ENCODE measurements at places on chromosomes 7 and 10.

- no peak for DNase-seq
Measured at GRCh38 chr10:16674147-16674703, 143.0 kb downstream of the RSU1 start.

- DNase-seq: no peak
Measured at GRCh38 chr7:47249361-47249760, 332.6 kb downstream of the TNS3 start.

DNA sequence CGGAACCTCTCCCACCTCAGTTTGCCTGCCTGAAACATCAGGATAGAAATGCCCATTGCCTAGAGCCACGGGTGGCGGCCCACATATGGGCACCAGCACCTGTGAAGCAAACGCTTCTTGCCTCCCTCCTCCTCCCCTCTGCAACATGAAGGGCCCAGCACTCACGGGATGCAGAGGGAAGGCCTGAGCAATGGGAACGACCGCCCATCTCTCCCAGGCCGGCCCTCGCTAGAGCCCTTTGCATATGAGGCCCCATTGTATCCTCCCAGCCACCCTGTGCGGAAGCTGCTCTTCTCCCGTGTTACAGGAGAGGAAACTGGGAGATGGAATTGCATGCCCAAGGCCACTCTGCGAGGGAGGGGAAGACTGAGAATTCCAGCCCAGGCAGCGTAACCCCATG lies 88.2 kb downstream of the RGS10 start:
- DNase-seq: no peak

DNA sequence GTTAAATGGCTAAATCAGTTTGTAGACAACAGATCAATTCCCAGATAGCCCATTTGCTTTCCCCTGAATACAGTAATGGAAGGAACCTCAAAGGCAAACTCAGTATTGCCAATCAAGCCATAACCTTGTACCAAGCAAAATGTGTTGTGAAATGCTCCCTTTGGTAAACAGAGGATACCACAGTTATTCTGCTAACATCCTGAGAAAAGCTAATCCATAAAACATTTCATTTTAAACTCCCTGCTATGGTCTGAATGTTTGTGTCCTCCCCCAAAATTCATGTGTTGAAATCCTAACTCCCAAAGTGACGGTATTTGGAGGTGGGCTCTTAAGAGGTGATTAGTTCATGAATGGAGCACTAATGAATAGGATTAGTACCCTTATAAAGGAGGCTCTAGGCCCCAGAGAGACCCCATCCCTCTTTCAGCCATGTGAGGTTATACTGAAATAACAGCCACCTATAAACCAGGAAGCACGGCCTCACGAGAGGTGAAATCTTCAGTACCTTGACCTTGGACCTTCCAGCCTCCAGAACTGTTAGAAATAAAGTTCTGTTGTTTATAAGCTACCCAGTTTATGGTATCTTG lies 89.3 kb upstream of the RNF148 start:
- DNase-seq: no peak

GRCh38 chr7:143884969-143885559 lies 16.9 kb downstream of the TCAF1 start:
- DNase-seq: peak; percentile 55

- peak; percentile 23 for DNase-seq
Measured at GRCh38 chr7:119175911-119176627, 951.6 kb downstream of the ANKRD7 start.

- no peak for DNase-seq
Measured at GRCh38 chr10:10128387-10128786, 889.3 kb upstream of the CELF2 start.

GRCh38 chr7:11710377-11710776 lies 121.6 kb downstream of the THSD7A start:
- no peak for DNase-seq

DNA sequence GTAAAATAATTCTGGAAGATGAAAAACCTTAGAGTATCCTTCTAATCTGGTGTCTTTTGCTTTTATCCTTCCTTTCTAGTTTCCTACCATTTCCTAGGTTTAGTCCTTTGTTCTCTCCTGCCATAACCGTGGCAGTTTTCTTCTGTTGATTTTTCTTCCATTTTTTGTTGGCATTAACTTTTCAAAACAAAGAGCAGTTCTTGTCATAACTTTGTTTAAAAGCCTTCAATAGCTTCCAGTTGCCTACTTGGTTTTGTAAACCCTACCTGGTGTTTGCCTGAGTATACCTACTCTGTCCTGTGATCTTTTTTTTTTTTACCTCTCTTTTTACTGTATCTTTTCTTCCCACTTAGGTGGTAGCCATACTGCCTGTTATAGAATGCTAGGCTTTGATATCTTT lies 125.6 kb downstream of the LYZL1 start:
- DNase-seq: no peak

DNA sequence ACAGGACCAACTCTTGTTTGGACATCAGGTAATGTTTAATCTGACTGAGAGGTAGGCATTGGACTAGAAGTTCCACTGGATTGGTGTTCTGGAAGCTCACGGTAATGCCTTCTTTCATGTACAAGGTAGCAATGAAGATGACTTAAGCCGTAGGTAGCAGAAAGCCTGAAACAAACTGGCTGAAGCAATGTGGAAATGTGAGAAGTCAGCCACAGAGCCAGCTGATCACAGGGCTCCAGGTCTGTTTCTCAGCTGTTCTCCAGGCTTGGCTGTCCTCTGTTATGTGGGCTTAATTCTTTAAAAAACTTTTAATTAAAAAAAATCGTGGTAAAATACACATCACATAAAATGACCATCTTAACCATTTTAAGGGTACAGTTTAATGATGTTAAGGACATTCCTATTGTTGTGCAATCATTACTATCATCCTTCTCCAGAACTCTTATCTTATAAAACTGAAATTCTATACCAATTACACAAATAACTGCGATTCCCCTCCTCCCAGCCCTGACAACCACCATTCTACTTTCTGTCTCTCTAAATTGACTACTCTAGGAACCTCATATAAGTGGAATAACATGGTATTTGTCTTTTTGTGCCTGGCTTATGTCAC lies 101.4 kb upstream of the ZNF32 start:
- no peak for DNase-seq

DNA sequence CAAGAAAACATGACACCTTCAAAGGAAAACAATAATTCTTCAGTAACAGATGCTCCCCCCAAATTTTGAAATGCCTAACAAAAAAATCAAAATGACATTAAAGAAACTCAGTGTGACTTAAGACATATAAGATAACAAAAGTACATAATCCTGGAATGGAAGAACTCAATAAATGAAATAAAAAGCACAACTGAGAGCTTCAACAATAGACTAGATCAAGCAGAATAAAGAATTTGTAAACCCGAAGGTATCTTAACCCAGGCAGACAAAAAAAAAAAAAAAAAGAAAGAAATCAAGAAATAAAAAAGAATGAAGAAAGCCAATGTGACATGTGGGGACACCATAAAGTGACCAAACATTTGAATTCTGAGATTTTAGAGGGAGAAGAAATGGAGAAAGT lies 27.7 kb upstream of the LRRD1 start:
- DNase-seq: no peak

GRCh38 chr7:113582471-113582870 lies 336.3 kb downstream of the PPP1R3A start:
- no peak for DNase-seq

- DNase-seq: no peak
Measured at GRCh38 chr10:116909307-116909706, 60.0 kb downstream of the ENO4 start.

GRCh38 chr7:28776463-28777157 lies 181.5 kb downstream of the TRIL start:
- no peak for DNase-seq
